ENCODE measurements at places on chromosomes 7 and 10.

- no peak for DNase-seq
Measured at GRCh38 chr10:111077785-111078504, 1.1 kb downstream of the ADRA2A start.

- no peak for DNase-seq
Measured at GRCh38 chr10:132650611-132651250, 113.1 kb downstream of the INPP5A start.

- DNase-seq, result no peak
Measured at GRCh38 chr10:69679736-69680135, 49.7 kb downstream of the FAM241B start.

GRCh38 chr7:107147464-107148393 is 21.1 kb upstream of the HBP1 start:
- peak; percentile 31 for DNase-seq

DNA sequence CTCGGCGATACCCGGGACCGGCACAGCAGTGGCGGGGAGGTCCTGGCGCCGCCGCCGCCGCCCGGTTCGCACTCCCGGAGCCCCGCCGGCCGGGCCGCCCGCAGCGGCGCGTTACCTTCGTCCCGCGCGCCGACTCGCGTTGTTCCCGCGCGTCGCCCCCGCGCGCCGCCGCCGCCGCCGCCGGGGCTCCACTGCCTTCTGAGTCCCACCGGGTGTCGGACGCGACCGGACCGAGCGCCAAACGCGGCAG is at the start of gene EZH2:
Gene EZH2 (minus strand): TSS at position 243 of the 250 bp plus-strand sequence. CDS start 36,993 bp downstream, outside the sequence.
- no peak for DNase-seq

- DNase-seq, result no peak
Measured at GRCh38 chr7:21851559-21851967, 94.1 kb downstream of the CDCA7L start.

- no peak for DNase-seq
Measured at GRCh38 chr7:35012160-35012559, 25.1 kb downstream of the DPY19L1 start.

GRCh38 chr7:2043316-2044039 is 189.3 kb downstream of the MAD1L1 start:
- no peak for DNase-seq

- DNase-seq, result no peak
Measured at GRCh38 chr10:30553018-30553625, 76.4 kb downstream of the LYZL2 start.

DNA sequence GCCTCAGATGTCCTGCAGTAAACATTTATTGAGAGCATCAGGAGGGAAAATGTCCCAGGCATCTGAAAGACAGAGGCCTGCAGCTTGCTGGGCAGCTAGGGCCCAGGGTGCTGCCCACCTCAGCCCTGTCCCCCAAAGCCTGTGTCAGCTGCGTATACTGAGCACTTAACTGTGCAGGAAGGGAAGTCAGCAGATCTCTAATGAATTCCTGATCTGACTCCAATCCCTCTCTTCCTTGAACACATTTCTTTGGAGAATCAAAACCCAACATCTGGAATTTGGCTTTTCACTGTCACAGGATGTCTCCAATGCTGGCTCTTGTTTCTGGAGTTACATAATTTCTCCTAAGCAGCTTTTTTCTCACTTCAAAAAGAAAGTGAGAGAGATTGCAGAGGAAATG is 364.7 kb upstream of the NFE2L3 start:
- DNase-seq, result no peak

DNA sequence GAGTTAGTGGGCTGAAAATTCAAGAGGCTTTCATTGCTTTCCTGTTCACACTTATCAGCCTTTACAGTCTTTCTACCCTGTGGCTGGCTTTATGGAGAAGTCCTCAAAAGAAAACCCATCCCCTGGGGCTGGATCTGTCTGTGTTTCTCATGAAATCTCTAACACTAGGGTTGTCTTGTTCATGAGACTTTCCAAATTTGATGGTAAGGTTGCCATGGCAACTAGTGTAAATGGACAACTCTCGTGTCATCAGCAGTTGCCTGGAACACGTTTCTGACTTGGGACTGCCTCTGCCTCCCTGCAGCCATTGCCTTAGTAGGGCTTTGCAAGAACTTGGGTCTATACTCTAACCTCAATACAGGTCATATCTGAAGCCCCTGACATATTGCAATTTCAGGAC is 35.8 kb upstream of the PLPP4 start:
- no peak for DNase-seq

DNA sequence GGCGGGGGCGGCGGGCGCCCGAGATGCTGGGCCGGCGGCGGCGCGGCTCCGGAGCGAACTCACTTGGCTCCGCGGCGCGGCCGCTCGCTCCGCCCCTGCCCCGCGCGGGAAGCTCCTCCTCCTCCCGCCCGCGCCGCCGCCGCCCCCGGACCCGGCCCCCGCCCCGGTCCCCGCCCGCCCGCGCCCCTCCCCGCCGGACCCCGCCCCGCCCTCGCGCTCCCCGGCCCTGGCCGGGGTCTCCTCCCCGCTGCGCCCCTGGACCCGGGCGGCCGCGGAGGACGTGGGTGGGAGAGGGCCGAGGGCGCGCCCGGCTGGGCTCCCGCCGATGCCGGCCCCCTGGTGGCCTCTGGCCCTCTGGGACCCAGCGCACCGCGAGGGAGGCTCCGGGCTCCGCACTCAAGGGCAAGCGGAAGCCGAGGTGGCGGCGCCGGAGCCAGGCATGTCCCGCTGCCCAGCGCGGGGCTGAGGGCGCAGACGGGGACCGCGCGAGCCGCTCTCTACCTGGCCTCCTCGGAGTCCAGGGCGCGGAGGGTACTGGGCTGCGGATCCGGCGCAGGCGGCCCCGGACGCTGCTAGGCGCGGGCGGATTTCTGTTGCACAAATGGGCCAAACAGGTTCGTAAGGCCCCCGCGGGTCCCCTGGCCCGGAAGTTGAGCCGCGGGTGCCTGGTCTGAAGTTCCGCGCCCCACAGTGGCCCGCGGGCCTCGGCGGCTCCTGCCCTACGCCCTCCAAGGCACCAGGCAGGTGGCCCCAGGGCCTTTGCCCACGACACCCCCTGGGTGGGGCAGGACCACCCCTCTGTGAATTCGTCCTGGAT is at the start of gene TCERG1L:
Gene TCERG1L (minus strand): TSS at position 61 of the 817 bp plus-strand sequence. CDS start 86 bp downstream, outside the sequence.
- DNase-seq, result no peak

DNA sequence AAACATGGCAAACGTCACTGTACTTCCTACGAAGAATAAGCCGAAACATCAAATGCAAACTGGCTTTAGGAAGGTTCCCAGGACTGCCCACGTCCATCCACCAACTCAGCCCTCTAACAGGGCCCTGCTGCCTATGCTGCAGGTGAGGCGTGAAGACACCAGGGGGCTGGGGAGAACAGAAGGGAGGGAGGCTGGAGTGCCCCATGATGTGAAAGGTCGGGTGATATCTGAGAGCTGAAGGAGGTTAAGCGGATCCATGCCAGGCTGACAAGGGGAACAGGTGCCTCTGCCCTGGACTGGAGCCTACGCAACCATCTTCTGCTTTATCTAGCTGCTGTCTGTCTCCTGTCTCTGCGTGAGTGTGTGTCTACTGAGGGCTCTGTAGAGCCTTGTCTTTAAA is 40.2 kb upstream of the ATP6V0A4 start:
- DNase-seq, result no peak

DNA sequence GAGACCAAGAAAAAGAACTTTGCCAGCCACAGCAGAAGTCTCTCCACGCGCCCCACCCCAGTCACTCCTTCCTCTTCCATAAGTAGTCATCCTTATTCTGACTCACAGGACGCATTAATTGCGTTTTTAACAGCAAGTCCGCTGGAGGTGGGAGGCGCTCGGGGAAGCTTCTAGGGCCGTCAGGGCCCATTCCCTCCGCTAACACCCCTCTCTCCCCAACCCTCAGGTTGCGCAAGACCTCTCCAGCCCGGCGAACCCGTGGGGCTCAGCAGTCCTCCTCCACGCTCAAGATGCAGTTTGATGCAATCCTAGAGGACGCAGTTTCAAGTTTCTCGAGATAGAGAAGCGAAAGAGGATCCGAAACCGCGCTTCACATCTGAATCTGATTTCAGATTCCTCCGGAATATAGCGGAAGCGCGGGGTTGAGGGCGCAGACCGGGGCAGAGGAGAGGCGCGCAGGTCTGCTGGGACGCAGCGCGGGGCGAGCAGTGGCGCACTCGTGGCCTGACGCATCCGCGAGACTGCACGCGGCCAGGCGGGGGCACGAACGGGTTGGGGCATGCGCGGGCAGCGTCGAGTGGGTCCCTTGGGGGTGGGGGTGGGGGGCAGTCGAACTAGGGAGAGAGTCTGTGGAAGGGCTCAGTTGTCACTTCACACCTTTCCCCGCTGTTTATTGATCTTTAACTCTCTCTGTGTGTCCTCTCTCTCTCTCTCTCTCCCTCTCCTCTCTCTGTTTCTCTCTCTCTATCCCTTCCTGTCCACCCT is 37.8 kb upstream of the PSAP start:
- DNase-seq, result peak; percentile 88

GRCh38 chr10:48696535-48696873 is 11.8 kb downstream of the WDFY4 start:
- DNase-seq, result no peak

DNA sequence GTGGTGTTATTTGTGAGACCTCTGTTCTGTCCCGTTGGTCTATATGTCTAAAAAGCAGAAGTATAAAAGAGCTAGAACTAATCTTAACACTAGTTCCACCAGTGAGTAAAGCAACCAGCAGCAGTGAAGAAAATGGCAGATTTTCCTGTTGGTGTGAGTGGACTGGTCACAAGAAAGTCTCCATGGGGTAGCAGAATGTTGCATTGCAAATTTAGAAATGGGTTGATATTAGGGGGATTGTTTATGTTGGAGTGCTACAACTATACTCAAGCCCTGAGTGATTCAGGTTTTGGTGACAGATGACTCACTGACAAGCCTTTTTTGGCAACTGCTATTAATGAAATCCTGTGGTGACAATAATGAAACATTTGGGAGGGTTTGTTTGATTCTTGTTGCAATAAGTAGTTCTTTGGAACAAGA is 5.6 kb downstream of the AVL9 start:
- peak; percentile 74 for DNase-seq

DNA sequence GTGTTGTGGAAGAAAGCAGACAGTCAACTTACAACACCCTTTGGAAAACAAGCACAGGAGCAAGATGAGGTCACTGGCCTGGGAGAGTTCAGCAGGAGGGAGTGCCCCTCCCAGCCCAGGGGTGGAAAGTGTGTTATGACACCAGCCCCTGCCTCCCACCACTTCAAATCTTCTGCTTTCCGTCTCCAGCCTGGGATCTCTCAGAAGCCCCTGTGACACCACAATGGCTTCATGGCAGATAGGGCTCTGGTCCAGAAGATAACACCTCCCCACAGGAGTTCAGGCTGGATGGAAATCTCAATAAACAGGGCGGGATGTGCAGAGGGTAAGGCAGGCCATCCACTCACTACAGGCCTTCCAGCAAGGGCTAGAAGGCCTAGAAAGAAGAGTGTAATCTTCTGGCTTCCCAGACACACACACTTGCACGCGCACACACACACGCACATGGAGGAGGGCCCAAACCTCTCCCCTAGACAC is 48.7 kb upstream of the ZMIZ1 start:
- peak; percentile 75 for DNase-seq

DNA sequence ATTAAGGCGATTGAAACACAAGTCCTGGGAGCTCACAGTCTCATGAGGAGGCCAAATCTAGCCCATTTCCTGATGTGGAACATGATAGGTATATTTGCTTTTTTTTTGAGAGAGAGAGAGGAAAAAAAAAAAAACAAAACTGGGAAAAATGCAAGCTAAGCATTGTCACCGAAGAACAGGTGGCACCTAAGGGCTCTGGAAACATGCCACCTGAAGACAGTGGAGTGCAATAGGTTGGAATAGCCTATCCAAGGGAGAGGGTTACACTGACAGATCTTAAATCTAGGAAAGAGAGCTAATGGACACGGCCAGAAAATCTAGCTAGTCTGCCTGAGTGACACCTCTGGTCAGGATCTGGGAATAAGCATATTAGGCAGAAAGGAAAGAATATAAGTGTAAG is 110.2 kb downstream of the SRI start:
- DNase-seq, result no peak

- peak; percentile 50 for DNase-seq
Measured at GRCh38 chr7:114026486-114027089, 107.8 kb upstream of the PPP1R3A start.

DNA sequence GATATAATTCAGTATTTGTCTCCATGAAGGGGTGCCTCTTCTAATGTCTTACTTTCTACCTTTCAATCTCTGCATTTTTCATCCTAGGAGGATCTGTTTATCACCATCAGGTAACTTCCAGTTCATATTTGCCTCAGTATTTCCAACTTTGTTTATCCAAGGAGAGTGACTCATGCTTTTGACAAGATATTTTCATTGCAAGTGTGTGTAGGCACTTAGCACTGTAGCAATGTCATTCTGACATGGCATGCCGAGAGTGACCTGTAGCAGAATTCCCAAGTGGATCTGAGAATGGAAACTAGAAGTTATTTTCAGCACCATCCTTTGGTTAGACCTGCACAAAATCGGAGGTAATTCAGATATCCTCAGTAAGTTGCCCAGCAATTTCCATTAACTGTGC is 129.9 kb downstream of the INHBA start:
- no peak for DNase-seq

DNA sequence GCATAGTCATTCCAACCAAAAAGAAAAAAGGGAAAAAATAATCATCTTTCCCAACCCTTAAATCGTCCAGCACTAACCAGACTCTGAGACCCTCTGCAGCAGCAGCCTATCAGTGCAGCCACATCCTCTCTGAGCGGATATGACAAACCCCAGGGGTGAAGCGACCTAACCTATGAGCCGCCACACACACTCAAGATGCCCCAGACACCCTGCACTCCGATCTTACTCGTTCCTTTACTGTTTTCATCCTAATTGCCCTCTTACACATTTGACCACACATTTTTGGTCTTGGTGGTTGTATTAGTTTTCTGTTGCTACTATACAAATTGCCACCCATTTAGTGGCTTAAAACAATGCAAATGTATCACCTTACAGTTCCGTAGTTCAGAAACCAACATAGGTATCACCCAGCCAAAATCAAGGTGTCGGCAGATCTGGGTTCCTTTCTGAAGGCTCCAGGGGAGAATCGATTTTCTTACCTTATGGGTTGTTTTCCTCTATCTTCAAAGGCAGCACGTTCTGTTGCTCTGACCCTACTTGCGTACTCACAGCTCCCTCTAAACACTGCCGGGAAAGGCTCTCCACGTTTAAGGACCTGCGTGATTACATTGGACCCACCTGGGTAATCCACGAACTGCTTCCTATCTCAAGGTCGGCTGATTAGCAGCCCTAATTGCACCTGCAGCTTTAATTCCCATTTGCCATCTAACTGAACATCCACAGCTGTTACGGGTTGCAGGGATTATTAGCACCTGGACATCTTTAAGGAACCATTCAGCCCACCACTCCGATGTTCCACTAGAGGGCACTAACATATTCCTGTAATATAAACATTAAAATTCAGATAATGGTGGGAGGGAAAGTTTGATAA is 37.3 kb upstream of the PRSS1 start:
- DNase-seq, result peak; percentile 23

All from AG10803 (cell line).